ENCODE measurements at places on chromosomes 5 and 9. TPM values are rescaled to one million over a fixed set of nuclear protein-coding genes. Genes with fewer than 3 reads are reported as not detected.

NR6A1 gene
- total RNA-seq = 0.71 TPM

- no peak for DNase-seq
Observed at GRCh38 chr5:137693951-137694721, 41.8 kb downstream of the KLHL3 start.

GRCh38 chr5:165334201-165334600, 1828.8 kb downstream of the MAT2B start:
- no peak for DNase-seq

PCDHAC2 gene
- total RNA-seq = 0.71 TPM

- no peak for DNase-seq
Observed at GRCh38 chr9:34256987-34257585, 72.0 kb downstream of the KIF24 start.

SLC22A4 gene
- 2.1 TPM for total RNA-seq

GRCh38 chr5:97762483-97762882, 579.4 kb upstream of the RIOK2 start:
- DNase-seq = no peak

C5orf47 gene
- total RNA-seq = not detected

CDC26 gene
- total RNA-seq = 18.4 TPM

DNA sequence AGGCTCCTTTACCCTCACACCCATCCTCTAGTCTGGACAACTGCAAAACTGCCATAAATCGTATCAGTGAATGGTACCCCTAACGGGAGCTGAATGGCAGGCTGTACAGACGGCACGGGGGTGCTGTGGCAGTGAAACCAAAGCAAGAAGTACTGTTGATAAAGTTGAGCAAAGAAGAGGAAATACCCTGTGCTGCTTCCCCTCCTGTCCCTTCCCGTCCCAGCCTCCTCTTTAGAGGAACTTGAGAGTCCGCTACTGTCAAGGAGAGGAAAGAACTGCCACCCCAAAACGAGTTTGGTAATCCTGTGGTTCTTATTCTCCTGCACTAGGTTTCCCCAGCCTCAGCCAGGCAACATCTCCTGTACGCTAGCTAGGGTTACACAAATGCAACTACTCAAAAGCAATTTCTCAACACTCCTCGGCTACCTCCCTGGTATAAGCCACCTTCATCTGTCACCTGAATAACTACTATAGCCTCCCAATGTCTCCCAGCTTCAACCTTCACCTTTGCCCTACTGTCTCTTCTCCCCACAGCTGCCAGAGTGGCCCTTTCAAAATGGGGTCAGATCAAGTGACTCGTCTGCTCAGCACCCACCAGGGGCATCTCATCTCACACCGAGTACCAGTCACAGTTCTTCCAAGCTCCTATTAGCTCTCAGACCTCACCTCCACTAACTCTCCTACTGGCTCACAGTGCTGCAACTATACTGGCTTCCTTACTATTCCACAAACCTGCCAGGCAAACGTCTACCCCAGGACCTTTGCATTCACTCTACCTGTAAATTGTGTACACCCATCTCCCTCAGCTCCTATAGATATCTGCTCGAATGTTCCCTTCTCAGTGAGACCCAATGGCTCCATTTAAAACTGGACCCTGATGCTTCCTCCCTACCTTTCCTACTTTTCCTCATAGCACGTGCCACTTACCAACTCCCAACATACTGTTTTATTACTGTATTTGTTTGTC, 4.1 kb downstream of the GLRX start:
- no peak for DNase-seq

FAXDC2 gene
- 70.5 TPM for total RNA-seq

DNA sequence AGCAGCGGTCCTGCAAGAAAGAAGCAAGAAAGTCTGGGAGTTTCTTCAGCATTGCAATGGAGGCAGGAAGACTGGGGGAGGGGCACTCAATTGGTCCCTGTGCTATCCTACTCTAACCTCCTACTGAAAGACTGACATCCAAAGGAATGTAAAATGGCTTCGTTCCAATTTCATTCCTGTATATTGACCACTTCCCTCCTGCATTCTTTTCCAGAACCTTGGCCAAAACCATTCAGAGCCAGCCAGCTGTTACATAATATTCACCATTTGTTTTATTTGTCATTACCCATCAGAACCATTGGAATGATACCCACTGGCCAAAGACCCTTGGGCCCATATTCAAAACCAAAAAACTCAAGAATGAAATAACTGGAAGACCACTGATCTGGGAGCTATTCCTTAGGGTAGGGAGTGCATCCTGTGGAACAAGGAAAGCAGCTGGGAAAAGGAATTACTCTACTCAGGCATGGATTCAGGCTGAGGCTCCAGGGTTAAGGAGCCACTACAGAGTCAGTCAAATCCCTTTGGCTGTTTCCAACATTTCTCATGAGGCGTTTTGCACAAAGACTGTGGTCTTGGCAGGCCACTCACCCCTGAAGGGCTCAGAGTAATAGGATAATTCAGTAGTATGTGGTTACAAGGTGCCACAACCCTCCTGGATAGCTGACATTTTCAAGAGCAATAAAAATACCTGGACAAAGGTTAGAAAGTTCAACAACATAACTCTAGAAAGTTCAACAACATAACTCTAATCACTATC, 148.7 kb upstream of the SLC1A3 start:
- DNase-seq = no peak

DNA sequence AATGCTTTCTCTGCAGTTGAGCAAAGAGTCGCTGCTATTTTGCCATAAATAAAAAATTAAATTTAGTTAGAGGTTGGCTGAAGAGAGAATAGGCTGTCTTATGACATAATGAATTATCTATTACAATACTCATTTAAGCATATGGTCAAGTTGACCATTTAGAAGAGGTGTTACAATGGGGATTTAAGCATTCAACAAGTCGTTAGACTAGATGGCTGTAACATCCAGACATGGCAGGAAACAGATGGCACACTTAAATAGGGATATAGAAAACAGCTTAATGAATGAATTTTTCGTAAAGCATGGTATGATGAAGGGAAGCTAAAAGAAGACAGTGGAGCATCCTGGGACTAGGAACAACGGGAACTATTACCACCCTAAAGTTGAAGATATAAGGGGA, 160.3 kb upstream of the PTPRD start:
- DNase-seq = no peak

Measured in thoracic aorta (tissue), 2 donors.